ENCODE measurements at places on chromosomes 4 and X.

- DNase-seq = no peak
These were observed 150.3 kb downstream of the RELL1 start for GRCh38 chr4:37535872-37536271.

GRCh38 chr4:106503116-106504050 is 134.8 kb upstream of the GIMD1 start:
- no peak for DNase-seq

GRCh38 chr4:25182937-25183336 is 22.7 kb upstream of the SEPSECS start:
- DNase-seq = no peak

DNA sequence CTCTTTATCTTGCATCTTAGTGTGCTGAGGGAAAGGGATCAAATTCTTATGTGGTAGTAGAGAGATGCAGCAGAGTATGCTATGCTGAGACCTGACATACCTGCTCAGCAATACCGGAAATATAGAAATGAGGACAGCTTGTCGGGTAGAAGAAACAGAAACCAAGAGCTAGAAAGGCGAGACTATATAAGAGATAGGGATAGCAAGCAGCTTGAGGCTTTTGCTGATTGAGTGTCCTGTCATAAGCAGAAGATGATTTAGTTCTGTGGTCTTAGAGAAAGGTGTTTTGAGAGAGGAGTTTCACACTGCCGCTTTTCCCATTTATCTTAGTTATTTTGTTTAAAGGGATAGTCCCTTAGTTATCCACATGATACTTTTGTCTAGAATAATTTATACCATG is 31.7 kb downstream of the USP9X start:
- peak; percentile 18 for DNase-seq

GRCh38 chrX:78429172-78429571 is 101.8 kb upstream of the CYSLTR1 start:
- no peak for DNase-seq

DNA sequence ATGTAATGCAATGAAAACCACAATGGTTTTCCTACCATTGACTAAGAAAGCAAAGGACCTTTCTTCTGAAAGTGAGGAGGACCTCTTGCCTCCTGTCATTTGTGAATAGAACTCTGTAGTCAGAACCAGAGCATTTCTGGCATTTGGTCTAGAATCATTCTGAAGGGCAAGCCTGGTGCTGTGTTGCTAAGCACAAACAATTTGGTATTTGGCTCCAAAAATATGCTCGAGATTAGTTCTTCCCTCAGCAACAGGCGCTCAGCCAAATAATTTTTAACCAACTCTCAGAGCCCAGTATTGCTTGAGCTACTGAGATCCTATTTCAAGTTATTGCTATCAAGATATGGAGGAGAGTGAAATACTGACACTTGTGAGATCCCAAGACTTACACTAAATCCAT is 71.0 kb downstream of the SNCA start:
- no peak for DNase-seq

All from naive B cell (primary cell).